Fibroblast of skin of right biceps (primary cell): ENCODE measurements at places on chromosomes 11 and 22.

DNA sequence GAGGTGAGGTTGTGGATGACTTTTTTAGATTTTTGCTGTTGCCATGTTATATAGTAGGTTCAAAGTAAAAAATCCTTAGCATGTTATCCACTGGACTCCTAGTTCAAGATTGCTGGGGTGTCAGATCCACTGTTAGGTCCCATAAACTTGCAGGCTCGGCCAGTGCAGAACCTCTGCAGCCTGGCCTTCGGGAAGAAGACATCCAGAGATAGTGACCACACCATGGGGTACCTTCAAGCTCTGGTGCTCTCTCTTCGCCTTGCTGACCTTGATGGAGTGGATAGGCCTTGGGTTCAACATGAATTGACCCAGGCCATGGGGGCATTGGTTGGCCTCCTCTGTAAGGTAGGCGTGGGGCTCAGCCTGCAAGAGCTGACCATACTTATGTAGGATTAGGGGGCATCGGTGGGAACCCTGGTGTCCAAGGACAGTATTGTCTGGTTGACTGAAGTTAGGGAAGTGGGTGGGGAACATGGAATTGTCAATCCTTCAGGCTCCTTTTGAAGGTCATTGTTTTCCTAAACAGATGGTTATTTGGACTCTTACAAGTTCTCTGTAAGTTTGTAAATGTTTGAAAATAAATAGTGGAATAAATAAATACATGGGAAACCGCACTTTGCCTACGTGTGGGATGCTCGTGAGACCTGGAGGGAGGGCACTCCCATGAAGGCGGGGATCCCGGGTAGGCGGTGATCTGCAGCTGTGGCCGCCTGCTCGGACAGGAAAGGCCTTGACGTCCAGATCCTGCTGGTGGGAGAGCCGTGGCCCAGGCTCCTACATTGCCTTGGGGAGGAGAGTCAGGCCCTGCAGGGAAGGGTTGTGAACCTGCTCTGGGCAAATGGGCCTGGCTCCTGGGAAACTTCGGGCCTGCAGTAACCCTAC lies 37.1 kb downstream of the BCR start:
- no peak for DNase-seq

DNA sequence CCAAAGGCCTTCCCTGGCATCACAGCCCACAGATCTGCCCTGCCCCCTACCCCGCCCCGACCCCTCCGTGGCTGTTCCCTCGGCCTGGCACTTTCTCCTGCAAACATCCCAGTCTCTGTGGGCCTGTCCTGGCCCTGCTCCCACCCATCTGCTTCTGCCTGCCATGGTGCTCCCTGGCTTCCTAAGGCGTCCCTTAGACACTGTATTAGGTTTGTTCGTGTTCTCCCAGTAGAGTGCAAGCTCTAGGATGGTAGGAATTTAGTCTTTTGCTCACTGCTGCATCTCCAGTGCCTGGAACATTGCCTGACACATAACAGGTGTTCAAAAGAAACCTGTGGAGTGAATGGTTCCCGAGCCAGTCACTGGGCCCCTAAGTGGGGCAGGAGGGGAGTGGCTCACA lies 69.6 kb upstream of the PITPNB start:
- no peak for DNase-seq

- DNase-seq: no peak
Measured at GRCh38 chr22:44818727-44819126, 66.4 kb downstream of the ARHGAP8 start.

- no peak for DNase-seq
Measured at GRCh38 chr22:35334004-35334403, 34.3 kb downstream of the TOM1 start.
